Left kidney (tissue), 8 donors: ENCODE measurements at places on chromosomes 6 and 20. TPM values are rescaled to one million over a fixed set of nuclear protein-coding genes. Genes with fewer than 3 reads are reported as not detected.
A peak's percentile ranks its signal among the peaks of the same experiment; 100 is the strongest.

DNA sequence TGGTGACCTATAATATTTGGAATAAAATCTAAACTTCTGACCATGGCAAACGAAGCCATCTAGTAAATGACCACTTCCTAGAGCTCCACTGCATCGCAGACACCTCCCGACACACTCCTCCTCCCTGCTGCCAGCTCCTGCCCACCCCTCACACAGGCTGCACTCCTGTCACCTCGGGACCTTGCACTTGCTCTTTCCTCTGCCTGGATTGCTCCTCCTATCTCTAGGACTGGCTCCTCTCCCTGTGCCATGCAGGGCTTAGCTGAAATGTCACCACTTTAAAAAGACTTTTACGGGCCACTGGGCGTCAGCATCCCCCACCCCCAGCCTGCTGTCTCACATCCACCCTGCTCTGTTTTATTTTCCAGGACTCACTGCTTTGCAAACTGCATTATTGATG is 87.6 kb upstream of the MC3R start:
- no peak for DNase-seq

DNA sequence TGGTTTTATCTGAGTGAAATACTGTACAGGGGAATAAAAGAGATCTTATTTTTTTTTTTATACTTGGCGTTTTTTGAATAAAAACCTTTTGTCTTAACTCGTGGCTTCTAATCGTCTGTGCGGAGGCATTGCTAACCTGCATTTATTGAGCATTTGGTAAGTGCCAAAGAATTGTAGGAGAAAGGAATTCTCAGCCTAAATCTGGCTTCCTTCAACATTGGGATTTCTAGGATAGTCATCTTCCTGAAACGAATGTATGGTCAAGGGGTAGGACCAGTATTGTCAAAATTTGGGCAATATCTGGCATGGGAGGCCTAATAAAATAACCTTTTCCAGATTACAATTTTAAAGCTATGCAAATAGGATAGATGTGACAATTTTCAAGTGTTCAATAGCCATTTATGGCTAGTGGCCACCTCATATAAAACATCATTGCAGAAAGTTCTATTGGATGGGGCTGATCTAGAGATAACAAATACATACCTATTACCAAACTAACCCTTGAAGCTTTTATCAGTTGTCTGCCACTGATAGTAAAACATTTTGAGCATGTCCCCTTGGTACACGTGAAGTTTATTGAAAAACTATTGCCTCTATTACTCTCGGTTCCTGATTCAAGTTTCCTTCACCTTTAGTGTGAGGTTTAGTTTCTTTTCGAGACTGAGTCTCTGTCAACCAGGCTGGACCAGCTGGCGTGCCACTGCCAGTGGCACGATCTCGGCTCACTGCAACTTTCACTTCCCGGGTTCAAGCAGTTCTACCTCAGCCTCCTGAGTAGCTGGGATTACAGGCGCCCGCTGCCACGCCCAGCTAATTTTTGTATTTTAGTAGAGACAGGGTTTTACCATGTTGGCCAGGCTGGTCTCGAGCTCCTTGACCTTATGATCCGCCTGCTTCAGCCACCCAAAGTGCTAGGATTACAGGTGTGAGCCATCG is 5.6 kb downstream of the PIM1 start:
- DNase-seq = no peak

DNA sequence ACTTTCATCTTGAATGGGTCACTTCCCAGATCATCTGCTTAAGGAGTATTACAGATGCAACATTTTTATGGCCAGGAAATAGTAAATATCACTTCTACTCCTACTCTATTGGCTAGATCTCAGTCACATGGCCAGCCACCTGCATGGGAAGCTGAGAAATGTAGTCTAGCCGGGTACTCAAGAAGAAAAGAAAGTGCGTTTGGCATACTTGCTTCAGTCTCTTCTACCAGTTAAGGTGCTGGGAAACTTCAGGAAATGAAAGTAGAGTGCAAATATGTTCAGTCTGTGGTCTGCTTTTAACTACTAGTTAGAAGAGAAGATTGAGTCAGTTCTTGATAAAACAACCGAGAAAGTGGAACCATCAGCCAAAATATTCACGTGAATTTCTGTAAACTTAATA is 129.2 kb downstream of the PDSS2 start:
- no peak for DNase-seq

- no peak for DNase-seq
Measured at GRCh38 chr6:88866856-88867255, 96.6 kb downstream of the RNGTT start.

DNA sequence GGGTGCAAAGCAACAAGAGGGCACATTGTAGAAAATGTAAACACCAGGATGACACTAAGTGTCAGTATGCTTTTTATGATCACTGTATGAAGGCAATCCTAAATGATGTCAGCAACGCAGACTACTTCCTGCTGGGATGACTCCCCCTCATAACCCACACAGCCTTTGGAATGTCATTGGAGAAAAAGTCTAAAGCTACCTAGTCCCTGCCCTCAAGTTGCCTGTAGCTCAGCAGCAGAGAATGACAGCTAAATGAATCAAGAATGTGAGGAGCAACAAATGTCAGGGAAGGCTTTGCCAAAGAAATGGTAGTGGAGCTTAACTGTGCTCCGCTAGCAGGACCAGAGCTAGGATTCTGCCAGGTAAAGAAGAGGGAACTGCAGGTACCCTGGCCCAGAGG is 555.6 kb downstream of the CD83 start:
- no peak for DNase-seq

DNA sequence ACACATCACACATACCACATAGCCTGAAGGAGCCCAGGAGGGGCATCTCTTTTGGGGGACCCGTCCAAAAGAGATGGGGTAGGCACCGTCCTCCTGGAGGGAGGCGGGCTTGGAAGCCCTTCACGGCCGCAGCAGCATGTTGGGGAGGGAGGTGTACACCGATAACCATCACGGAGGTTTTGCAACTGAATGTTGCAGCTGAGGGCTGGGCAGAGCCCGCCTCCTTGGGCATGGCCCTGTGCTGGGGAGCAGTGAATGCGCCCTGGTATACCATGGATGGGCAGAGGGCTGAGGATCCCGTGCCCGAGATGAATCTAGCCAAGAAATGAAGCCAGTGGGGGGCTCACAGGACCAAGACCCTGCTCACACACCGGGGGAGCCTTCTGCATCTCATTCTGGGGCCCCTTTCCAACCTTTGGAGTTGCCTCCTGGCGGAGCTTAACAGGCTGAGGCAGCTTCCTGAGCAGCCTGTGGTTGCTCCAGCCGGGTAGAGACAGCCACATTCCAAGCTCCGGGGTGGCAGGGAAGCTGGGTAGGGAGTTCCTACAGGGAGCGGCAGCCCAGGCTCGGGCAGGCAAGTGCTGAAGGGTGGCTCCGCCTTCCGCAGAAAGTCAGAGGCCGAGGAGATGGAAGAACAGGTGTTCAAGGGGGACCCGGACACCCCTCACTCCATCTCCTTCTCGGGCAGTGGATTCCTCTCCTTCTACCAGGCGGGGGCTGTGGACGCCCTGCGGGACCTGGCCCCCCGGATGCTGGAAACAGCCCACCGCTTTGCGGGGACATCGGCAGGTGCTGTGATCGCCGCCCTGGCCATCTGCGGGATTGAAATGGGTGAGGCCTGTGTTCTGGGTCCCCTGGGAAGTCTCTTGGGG is at the start of gene PNPLA1:
TSS of gene PNPLA1 (plus strand) at position 227 of the 872 bp plus-strand sequence. CDS start at position 627, 400 bp downstream.
- DNase-seq = no peak

- DNase-seq = no peak
Measured at GRCh38 chr6:165880686-165881085, 217.6 kb upstream of the PDE10A start.

DNA sequence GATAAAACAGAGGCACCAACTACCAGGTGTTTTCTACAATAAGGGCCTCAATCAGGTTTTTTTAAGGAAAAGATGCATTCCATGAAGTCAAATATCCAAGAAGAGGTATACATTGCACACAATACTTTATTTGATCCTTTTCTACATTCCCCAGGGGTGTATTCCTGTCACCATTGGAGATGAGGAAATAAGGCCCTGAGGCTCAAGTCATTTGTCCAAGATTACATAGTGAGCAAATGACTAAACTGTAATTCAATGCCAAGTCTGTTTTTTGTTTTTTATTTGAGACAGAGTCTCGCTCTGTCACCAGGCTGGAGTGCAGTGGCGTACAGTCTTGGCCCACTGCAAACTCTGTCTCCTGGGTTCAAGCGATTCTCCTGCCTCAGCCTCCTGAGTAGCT is 69.2 kb upstream of the CDYL start:
- no peak for DNase-seq

DNA sequence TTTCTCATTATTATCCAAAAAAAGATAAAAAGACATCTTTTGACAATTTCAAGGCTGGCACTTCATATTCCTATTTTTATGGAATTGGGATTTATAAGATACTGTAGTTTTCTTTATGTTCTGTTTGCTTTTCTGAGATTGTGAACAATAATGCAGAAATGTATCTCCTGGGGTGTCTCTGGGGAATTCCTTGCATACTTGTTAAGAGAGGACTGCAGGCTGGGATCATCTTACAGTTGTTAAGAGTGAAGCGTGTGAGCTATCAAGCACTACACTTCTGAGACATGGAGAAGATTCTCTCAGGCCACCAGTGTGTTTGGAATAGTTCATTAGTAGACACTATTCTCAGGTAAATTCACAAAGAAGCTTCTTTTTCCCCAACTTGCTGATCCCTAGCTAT is 963.3 kb upstream of the GJE1 start:
- DNase-seq = no peak

GRCh38 chr6:110900028-110900598 is 25.5 kb downstream of the AMD1 start:
- no peak for DNase-seq

DNA sequence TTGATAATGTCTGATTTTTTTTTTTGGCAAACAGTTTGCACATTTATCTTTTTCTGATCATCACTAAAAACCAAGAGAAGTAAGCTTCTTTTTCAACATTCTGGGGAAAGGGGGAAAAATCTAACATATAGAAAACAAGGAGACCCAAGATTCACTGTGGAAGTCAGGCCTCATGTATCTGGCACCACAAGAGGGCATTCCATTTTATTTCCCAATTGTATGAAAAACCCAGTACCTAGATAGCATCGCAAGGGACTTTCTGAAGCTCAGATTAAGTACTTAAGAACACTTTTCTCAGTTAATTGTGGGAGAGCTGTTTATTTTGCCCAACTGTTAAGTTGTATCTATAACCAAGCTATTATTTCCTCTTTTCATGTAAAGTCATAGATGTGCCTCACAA is 152.9 kb downstream of the KLHL32 start:
- DNase-seq = no peak

- DNase-seq = peak; percentile 0
Measured at GRCh38 chr6:74222768-74223333, 526.8 kb downstream of the CD109 start.

DNA sequence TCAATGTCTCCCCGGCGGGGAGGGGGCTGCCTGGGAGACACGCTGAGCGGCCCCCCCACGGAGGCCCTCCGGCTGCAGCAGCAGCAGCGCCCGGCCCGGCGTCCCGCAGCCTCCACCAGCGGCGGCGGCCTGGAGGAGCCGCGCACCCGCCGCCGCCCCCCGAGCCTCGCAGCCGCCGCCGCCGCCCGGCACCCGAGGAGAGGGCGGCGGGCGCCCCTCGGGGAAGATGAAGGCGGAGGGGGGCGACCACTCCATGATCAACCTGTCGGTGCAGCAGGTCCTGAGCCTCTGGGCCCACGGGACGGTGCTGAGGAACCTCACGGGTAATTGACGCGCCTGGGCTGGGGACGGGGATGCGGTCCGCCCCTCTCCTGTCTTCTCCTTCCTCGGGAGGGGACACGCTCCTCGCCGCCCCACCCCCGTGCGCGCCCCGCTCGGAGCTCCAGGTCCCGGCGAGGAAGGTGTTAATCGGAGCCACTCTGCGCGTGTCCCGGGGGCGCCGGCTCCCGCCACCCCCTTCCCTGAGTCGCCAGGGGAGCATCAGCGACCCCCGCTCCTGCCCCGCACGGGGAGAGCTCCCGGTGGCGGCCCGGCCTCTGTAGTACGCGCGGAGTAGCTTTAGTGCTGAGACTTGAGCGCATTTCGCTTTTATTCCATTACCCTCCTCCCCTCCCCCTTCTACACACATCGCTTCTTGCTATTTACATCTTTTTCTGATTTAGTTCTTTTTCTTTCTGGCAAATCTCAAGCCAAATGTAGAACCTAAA is 686 bp downstream of the TMEM170B start:
- DNase-seq = peak; percentile 34

DNA sequence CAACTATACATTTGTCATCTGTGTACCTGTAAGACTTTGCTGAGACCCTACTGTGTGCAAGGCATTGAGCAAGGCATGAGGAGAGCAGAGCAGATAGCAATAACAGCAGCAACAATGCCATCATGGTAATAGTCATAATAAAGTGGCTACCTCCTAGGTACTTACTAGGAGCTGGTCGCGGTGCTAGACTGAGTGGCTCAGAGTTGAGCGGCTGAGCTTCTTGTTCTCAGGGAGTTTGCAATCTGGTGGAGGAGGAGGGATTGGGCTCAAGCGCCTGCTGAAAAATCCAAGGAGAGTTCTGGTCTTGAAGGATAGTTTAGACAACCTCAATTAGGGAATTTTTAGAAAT is 25.3 kb upstream of the CCDC167 start:
- DNase-seq = no peak

DNA sequence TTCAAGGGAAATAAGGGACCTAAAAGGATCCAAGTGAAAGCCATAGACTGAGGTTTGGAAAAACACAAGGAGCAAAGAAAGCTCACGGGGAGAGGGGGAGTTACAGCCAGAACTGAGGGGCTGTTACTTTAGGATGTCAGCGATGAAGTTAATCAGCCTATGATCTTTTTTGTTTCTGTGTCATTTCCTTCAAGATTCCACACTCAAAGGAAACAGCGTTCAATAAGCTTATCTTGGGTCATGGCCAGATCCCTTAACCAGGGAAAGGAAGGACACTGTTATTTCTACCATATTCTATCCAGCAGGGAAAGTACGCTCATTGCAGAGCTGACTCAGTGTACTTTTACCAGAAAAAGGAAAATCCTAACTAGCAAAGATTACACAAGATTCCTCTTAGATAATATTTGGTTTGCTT is 132.8 kb downstream of the PFDN4 start:
- no peak for DNase-seq

The ADTRP gene
- polyA plus RNA-seq = 1.2 TPM

The FAM217A gene
- polyA plus RNA-seq = 3.9 TPM

The SEMG1 gene
- not detected for polyA plus RNA-seq

The SIRPD gene
- not detected for polyA plus RNA-seq

The GABRR1 gene
- 1.2 TPM for polyA plus RNA-seq

The PI3 gene
- polyA plus RNA-seq = not detected
